ENCODE measurements at places on chromosomes 7 and 10. TPM values are rescaled to one million over a fixed set of nuclear protein-coding genes. Genes with fewer than 3 reads are reported as not detected.

DNA sequence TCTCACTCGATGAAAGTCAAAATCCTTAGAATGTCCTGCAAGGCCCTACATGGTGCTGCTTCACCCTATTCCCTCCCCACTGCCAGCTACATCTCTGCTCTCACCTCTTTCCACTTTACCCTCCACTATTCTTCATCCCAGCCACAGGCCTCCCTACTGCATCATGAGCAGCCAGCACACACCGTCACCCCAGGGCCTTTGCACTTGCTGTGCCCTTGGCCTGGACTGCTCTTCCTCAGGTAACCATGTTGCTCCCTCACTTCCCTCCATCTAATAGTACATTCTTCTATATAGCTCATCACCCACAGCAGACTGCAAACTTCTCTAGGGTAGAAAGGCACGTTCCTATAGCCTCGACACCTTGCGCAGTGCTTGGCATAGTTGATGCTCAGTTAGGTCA is 167.7 kb downstream of the SH3PXD2A start:
- no peak overlapping the region for H3K27ac ChIP-seq
- H3K36me3 ChIP-seq: no peaks in the 10 kb centered on the region
- H3K4me3 ChIP-seq: no peak overlapping the region
- no peak for DNase-seq
- H3K27me3 ChIP-seq: peaks cover 6% of the 10 kb centered on the region
- peaks cover 16% of the 10 kb centered on the region for H3K4me1 ChIP-seq

The OR2A12 gene
- not detected for total RNA-seq

DNA sequence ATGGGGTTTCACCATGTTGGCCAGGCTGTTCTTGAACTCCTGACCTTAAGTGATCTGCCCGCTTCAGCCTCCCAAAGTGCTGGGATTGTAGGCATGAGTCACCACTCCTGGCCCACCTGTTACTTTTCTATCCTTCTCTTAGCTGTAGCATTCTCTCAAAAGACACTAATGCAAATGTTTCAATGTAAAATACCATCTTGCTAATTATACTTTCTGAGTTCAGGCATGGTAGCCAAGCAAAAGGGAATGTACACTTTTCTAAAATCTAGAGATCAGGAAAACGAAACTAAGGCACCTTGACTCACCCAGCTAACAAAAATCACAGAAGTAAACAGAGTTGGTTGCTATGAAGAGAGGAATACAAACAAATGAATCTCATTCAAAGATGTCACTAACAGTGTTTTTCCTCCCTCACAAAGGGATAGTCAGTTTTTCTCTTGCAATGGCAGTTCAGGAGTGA is 401.0 kb upstream of the NRP1 start:
- H3K4me3 ChIP-seq: no peak overlapping the region
- H3K27ac ChIP-seq: no peak overlapping the region
- no peaks in the 10 kb centered on the region for H3K27me3 ChIP-seq
- no peak for DNase-seq

DNA sequence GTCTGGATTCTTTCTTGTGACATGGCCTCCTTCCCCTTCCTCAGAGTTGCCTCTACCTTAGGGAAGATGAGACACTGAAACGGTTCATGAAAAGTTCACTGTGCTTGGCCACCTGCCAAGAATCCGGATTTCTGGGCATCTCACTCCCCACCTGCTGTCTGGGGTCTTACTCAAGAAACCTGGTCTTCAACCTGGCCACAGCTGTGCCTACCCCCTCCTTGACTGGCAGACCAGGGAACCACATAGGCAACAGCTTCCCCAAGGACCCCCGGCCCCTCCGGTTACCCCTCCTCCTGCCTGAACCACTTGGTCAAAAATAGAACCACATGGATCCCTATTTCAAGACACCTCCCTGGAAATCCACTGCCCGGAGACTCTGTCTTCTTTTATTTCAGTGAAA is 58.7 kb upstream of the NANOS1 start:
- DNase-seq: no peak
- no peaks in the 10 kb centered on the region for H3K36me3 ChIP-seq
- peaks cover 28% of the 10 kb centered on the region for H3K4me1 ChIP-seq
- H3K27ac ChIP-seq: no peak overlapping the region
- H3K4me3 ChIP-seq: no peak overlapping the region

- H3K27me3 ChIP-seq: no peaks in the 10 kb centered on the region
- peaks cover 4% of the 10 kb centered on the region for H3K4me1 ChIP-seq
- no peak overlapping the region for H3K27ac ChIP-seq
- no peak overlapping the region for H3K4me3 ChIP-seq
- no peaks in the 10 kb centered on the region for H3K36me3 ChIP-seq
These were observed 34.5 kb downstream of the EZH2 start for GRCh38 chr7:148849393-148850098.

DNA sequence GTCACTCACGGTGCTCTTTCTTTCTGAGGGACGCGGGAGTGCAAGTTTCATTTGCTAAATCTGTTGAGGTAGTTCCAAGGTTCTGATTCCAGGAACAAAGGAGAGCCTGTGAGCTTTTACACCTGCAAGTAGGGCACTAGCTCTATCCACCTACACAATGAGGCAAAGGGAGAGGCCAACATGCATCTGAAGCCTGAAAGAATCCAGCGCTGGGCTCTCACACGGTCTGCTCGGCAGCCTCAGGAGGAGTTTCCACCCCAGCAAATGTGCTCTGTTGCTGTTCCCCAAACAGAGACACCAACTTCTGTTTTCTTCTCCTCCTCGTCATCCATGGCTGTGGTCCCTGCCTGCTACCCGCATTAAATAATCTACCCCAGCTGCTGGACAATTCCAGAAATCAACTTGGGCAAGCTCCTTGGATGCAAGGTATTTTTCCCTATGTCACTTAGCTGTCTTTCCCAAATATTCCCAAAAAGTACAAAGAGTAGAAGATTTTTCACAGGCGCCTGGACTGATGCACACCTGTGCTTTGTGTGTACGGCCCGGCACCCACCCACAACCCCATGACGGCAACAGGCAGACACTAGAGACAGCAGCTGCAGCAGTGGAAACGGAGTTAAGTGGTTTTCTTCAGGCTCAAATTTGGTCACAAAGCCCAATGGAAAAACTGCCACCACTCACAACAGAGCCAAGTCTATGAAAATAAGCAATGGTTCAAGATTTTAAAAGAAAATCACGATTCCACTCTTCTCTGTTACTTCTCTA is 176.8 kb downstream of the ZMYND11 start:
- H3K27me3 ChIP-seq: no peaks in the 10 kb centered on the region
- no peak overlapping the region for H3K4me3 ChIP-seq
- no peak overlapping the region for H3K27ac ChIP-seq
- peaks cover 56% of the 10 kb centered on the region for H3K36me3 ChIP-seq
- DNase-seq: no peak

DNA sequence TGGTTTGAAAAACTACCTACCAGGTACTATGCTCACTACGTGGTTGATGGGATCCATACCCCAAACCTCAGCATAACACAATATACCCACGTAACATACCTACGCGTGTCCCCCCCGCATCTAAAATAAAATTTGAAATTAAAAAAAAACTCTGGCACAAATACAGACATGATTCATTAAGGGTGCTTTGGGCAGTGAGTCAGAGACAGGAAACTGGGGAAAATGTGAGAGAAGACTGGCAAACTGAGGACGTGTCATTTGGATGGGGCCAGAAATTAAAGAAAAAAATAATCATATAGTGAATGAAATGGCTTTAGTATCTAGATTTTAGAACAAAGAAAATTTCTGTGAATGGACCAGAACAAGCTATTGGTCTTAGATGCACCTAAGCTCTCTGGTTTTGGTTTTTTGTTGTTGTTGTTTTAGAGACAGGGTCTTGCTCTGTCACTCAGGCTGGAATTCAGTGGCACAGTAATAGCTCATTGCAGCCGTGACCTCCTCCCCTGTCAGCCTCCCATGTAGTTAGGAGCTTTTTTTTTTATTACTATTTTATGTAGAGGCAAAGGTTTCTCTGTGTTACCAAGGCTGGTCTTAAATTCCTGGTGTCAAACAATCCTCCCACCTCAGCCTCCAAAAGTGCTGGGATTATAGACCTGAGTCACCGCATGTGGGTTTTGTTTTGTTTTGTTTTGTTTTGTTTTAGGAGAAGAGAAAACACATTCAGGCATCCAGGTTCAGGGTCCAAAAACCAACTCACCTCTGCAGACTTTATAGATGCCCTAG is 5.9 kb upstream of the PRSS58 start:
- no peak for DNase-seq
- H3K36me3 ChIP-seq: no peaks in the 10 kb centered on the region
- no peak overlapping the region for H3K4me3 ChIP-seq
- H3K27me3 ChIP-seq: no peaks in the 10 kb centered on the region
- H3K27ac ChIP-seq: no peak overlapping the region

DNA sequence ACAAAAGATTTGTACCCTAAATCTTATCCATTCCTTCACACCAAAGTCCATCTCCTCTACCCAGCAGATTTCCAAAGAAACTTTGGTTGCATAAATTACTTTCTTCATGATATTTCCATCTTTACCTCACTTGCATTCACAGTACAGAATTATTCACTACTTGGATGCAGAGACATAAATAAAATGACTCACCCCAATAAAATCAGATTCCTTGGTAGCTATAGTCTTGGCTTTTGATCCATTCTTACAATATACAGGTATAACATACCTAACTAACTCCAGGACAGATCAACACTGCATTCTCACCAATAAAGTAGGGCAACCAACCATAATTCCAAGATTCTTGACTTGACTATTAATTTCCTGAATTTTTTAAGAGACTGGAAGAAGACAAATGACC is 815.1 kb downstream of the MAGI2 start:
- no peak for DNase-seq
- H3K4me1 ChIP-seq: no peaks in the 10 kb centered on the region
- no peak overlapping the region for H3K4me3 ChIP-seq
- no peaks in the 10 kb centered on the region for H3K36me3 ChIP-seq
- H3K27ac ChIP-seq: no peak overlapping the region

The PTPN12 gene
- 92.9 TPM for total RNA-seq

- no peak overlapping the region for H3K4me3 ChIP-seq
- DNase-seq: no peak
- H3K27ac ChIP-seq: no peak overlapping the region
- no peaks in the 10 kb centered on the region for H3K4me1 ChIP-seq
- H3K27me3 ChIP-seq: no peaks in the 10 kb centered on the region
These were observed 72.6 kb upstream of the LSM8 start for GRCh38 chr7:118111347-118111746.

The RASA4B gene
- 11.1 TPM for total RNA-seq

GRCh38 chr10:18230794-18231193 is 90.6 kb downstream of the CACNB2 start:
- DNase-seq: no peak
- no peaks in the 10 kb centered on the region for H3K4me1 ChIP-seq
- H3K4me3 ChIP-seq: no peak overlapping the region
- no peaks in the 10 kb centered on the region for H3K36me3 ChIP-seq
- no peak overlapping the region for H3K27ac ChIP-seq

DNA sequence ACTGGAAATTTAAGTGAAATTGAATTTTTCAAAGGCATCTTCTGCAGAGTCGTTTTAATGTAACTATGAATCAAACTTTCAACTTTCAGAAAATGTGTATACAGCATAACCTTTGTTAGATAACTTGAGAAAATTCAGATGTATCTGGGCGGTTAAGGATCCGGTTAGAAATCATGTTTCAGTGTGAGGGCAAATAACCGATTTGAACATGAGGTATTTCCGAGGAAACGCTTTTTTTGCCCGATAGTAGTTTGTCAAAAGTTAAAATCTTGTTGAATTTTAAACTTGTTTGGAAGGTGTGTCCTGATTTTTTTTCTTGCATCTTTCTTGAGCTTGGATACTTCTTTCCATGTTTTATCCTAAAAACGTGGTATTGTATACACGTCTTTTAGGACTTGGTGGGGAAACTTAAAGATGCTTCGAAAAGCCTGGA is 1.3 kb upstream of the BMI1 start:
- DNase-seq: no peak
- peaks cover 5% of the 10 kb centered on the region for H3K4me1 ChIP-seq
- no peaks in the 10 kb centered on the region for H3K36me3 ChIP-seq
- H3K4me3 ChIP-seq: peak overlapping the region; percentile 1

DNA sequence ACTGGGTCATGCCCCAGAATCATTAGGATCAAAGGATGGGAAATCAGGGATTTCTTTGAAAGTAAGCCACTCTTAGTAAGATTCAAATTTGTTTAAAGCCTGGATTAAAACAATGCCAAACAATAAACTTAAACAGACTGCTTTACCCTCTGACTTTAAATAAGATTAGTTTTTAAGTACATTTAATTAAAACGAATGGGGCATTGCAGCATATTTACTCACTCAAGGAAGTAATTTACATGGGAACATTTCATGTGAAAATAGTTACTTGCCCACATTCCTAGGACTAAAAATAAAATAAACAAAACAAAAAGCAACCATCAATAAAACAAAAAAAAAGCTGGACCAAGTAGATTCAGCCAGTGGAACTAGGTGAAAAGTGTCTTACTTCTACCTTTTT is 7.8 kb downstream of the ABLIM1 start:
- H3K36me3 ChIP-seq: no peaks in the 10 kb centered on the region
- H3K27ac ChIP-seq: no peak overlapping the region
- no peak overlapping the region for H3K4me3 ChIP-seq
- peaks cover 3% of the 10 kb centered on the region for H3K4me1 ChIP-seq
- no peak for DNase-seq

The NEUROG3 gene
- not detected for total RNA-seq

GRCh38 chr10:63633677-63634487 is 112.7 kb downstream of the REEP3 start:
- H3K27me3 ChIP-seq: peaks cover 5% of the 10 kb centered on the region
- peak; percentile 72 for DNase-seq
- no peaks in the 10 kb centered on the region for H3K36me3 ChIP-seq
- peaks cover 16% of the 10 kb centered on the region for H3K4me1 ChIP-seq

The GSTO2 gene
- total RNA-seq: 3.5 TPM

The AKR1C2 gene
- 27.5 TPM for total RNA-seq

The NKX2-3 gene
- not detected for total RNA-seq

DNA sequence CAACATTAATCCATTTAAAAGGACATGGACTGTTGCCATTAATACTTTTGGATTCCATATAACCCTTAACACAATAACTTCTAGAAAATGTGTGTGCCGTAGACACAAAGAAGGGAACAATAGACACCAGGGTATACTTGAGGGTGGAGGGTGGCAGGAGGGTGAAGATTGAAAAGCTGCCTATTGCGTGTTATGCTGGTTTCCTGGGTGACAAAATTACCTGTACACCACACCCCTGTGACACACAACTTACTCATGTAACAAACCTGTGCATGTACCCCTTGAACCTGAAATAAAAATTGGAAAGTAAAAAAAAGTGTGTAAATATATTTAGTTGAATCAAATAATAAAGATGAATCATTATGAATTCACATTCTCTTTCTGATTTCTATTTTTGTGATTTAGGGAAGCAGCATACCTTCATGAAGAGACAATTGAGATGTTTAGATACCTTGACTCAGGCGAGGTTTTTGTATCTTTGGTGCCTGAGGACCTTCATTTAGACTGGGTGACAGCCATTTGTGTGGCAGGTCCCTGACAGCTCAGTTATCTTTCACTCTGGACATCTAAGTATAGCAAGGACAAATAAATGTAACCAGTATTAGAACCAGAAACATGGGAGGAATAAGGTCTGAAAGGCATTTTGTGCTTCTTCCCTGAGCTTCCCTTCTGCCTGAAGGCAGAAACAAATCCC is 28.7 kb downstream of the GIMAP8 start:
- no peaks in the 10 kb centered on the region for H3K36me3 ChIP-seq
- H3K4me3 ChIP-seq: no peak overlapping the region
- H3K27ac ChIP-seq: no peak overlapping the region
- H3K27me3 ChIP-seq: peaks cover 2% of the 10 kb centered on the region
- DNase-seq: no peak
- no peaks in the 10 kb centered on the region for H3K4me1 ChIP-seq

Measured in spinal cord (tissue), 10 donors.